ENCODE measurements at places on chromosomes 16 and 17.

DNA sequence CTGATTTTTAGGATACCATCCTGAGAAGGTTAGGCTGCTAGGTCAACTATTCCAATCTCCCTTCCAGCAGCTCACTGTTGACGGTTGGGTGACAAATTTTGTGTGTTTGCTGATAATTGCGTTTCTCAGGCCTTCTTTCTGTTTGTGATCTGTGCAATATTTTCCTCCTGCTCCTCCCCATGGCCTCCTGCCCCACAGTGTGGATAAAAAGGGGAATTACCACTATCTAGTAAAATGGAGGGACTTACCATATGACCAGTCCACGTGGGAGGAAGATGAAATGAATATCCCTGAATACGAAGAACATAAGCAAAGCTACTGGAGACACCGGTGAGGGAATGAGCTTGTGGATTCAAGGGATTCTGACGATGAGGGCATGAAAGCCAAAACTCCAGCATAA, 9.2 kb downstream of the CHD3 start:
- peak; percentile 60 for DNase-seq

DNA sequence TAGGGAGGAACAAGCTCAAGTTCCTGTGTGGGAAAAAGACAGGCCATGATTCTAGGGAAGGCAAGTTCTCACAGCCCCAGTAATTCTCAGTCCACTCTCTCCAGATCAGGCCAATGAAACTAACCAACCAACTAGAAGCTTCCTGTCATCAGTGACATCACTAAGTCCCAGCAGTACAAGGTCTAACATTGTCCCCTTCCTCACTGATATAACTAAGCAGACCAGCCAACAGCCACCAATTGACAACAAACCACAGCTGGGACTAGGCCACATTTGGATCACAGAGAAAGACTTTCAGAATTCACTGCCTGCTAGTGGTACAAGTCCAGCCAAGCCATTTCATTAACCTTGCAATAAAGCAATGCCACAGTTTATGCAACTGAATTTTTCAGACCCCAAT, 94.0 kb downstream of the CACNG1 start:
- no peak for DNase-seq

- DNase-seq, result no peak
Measured at GRCh38 chr17:55086635-55087058, 118.1 kb downstream of the STXBP4 start.

GRCh38 chr17:81025741-81026129, 9.2 kb upstream of the BAIAP2 start:
- DNase-seq, result peak; percentile 68

- DNase-seq, result no peak
Measured at GRCh38 chr16:2008631-2009163, 924 bp downstream of the ZNF598 start.

- DNase-seq, result no peak
Measured at GRCh38 chr17:30240177-30240576, 4.7 kb upstream of the SLC6A4 start.

DNA sequence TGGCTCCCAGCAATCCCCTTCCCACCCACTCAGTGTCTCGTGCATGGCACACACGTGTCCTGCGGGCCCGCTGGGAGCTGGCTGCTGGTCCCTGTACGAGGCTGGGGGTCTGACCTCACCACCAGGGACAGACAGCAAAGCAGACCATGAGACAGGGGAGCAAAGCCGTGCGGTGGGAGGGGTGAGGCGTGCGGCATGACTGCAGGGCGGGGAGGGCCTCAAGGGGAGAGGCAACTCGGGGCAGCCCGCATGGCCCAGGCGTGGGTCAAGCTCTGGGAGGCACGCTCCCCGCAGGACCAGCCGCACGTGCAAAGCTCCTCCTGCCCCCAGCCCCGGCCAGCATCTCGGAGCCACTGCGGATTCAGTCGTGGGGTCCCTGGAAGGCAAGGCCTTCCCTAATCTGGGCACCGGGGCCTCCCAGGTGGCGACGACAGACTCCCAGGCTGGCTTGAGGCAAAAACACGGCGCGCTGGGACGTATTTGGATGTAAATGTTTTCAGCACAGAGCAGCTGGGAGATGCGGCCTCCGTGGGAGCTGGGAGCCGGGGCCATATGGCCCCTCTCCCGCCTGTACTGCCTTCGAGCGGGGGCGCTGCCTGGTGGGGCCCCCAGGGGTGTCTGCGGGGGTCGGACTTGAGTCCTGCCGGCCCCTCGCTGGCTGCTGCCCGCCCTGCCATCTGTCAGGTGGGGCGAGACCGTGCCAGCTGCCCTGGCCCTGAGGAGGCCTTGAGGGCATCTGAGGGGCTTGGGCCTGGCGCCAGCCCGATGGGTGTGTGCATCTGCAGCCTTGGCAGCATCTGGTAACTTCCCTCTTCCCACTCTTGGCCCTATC, 12.2 kb upstream of the CBFA2T3 start:
- no peak for DNase-seq

DNA sequence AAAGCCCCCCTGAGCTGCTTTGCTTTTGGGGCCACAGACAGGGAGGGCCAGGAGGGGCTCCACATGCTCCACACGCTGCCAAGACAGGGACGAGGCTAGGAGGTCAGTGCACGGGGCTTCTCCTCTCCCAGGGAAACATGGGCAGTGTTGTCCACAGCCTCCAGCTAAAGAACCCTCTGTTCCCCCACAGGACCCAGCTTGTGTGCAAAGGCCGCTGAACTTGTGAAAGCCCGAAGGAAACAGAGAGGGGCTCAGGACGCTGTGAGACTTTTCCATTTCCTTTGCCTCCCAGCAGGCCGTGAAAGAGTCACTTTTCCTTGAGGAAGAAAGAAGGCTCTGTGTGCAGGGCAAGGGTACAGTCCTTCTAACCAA, 9.7 kb downstream of the CDRT4 start:
- no peak for DNase-seq

DNA sequence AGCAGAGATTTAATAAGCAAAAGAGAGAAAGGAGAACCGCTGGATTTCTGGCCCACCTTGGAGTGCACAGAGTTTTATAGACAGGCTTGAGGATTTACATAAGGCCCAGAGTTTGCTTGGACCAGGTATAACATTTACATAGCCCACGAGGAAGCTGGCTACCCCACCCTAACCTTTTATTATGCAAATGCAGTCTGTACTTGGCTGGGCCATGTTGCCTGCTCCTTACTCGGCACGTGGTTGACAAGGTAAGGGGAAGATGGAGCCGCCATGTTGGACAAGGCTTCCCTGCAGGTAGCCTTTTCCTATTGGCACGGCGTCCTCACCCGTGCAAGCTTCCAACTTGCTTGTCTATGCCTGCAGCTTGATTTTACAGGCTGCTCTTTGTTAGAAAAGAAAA, 35.2 kb upstream of the HS3ST3A1 start:
- DNase-seq, result no peak

DNA sequence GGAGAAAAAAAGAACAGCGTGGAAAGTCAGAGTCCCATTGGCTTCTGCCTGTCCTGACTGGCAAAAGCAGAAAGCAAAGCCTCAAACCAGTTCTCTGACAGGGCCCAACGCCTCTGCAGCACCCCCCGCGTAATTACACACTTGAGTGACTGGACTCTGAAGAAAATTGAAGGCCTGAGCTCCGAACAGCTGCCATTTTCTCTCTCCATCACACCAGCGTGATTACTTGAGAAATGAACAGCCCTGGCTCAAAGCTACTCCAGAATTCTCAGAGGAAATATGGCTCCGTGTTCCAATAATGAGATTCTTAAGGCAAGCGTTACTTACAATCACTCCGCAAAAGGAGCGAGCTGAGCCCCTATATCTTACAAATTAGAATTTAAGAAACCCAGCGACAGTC, 142.7 kb upstream of the C17orf78 start:
- DNase-seq, result no peak

DNA sequence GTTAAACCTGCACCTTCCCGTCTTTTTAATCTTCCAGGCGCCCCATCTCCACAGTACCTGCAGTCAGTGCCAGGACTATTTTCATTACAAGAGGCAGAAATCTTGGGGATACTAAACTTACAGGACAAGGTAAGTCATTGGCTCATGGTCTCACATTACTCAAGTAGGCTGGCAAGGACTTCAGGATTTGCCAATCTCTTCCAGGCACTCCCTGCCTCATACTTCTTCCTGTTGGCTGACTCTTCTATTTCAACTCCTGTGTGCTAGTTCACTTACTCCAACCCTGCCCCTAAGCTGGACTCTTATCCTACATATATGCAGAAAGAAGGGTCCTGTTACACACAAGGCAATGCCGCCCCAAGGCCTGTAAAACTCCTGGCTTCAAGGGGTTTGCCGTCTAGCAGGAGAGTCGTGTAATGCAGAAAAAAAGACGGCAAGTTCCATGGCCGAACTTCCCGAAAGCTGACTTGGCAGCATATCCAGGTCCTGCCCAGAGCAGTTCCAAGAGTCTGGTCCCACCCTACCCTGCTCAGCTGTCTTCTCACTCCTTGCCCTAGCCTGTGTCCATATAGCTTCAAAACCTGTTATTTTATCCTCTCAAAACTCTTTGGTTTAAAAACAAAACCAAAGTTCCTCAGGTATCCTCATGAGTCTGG, 14.8 kb downstream of the ERN1 start:
- no peak for DNase-seq

GRCh38 chr16:57462209-57462977, at the start of gene POLR2C:
POLR2C (plus strand) TSS chr16:57462679; CDS start chr16:57462725, 46 bp downstream.
- peak; percentile 86 for DNase-seq

GRCh38 chr16:88803264-88803987, at the start of gene CDT1:
CDT1 (plus strand) TSS chr16:88803789; CDS start chr16:88803832, 43 bp downstream.
- no peak for DNase-seq

- peak; percentile 40 for DNase-seq
Measured at GRCh38 chr17:43810823-43811222, 22.1 kb downstream of the MPP3 start.

- peak; percentile 85 for DNase-seq
Measured at GRCh38 chr16:588639-588888, 1.3 kb upstream of the RAB40C start.

GRCh38 chr16:82331974-82332750, 162.1 kb upstream of the MPHOSPH6 start:
- no peak for DNase-seq

DNA sequence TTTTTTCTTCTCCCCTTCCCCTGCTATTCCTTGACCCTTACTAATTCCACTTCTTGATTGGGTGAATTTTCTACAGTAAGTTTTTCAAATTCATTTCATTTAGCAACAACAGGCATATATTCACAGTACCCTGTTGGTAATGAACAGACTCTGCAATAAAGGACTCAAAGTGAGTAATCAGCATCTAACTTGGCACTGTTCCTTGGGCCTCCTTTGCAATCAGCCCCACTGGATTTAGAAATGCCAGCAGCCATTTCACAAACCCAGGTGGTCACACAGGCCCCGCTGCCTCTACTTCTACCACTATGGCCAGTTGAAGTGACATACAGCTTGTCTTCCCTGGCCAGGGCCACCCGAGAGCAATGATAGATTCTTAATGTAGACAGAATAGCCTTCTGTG, 113.8 kb downstream of the CYB561 start:
- no peak for DNase-seq

DNA sequence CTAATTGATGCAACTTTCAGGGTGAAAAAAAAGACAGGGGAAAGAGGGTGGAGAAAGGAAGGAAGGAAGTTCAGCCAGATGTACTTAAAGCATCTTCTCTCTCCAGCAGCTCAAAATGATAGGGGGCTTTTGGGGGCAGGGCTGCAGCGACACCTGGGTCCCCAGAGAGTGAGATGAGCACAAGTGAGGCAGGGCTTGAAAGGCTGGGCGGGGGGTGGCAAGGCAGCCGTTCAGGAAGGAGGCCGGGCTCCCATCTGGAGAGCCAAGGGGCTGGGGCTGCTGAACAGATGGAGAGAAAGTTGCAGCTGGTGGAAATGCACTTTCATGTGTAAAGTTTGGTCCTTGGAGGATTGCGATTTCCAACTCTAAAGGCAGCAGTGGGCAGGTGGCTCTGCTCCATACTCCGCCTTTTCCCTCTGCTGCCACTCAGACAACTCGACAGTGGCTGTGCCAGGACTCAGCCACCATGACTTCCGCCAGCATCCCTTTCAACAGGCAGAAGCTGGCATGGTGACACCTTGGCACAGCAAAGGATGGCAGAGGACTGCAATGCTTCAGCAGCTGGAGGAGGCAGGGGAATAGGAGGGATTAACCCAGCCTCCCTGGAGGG, 7.7 kb downstream of the SLC35B1 start:
- no peak for DNase-seq

- peak; percentile 57 for DNase-seq
Measured at GRCh38 chr17:8725881-8726876, 18.5 kb downstream of the CCDC42 start.

- DNase-seq, result no peak
Measured at GRCh38 chr16:58299757-58300349, 5.0 kb upstream of the PRSS54 start.

- DNase-seq, result no peak
Measured at GRCh38 chr17:82623707-82624106, 24.5 kb downstream of the WDR45B start.

DNA sequence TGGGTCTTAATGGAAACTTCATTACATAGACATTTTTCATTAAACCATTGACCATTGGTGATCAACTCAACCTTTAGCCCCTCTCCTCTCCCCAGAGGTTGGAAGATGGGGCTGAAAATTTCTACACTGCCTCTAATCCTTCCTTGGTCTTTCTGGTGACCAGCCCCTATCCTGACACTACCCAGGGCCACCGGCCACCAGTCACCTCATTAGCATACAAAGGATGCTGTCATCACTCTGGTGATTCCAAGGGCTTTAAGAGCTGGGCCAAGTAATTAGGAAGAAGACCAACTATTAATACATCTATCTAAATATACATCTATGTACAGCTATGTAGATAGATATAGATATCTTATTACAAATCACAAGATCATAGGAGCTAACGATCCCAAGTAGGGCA, 111.2 kb upstream of the IRX6 start:
- no peak for DNase-seq

GRCh38 chr17:7329997-7330637, 982 bp upstream of the NEURL4 start:
- peak; percentile 91 for DNase-seq

GRCh38 chr17:28763804-28764266, 20.0 kb downstream of the TRAF4 start:
- no peak for DNase-seq

- no peak for DNase-seq
Measured at GRCh38 chr17:41464173-41464572, 3.0 kb downstream of the KRT32 start.

- DNase-seq, result no peak
Measured at GRCh38 chr17:39143552-39144093, 7.8 kb downstream of the PLXDC1 start.

Data from coronary artery (tissue), 2 donors.